ENCODE measurements at places on chromosomes 1 and 21.

- no peak for DNase-seq
Measured at GRCh38 chr1:192887426-192887825, 78.6 kb downstream of the RGS2 start.

GRCh38 chr1:81689531-81689941 lies 111.2 kb upstream of the ADGRL2 start:
- no peak for DNase-seq

DNA sequence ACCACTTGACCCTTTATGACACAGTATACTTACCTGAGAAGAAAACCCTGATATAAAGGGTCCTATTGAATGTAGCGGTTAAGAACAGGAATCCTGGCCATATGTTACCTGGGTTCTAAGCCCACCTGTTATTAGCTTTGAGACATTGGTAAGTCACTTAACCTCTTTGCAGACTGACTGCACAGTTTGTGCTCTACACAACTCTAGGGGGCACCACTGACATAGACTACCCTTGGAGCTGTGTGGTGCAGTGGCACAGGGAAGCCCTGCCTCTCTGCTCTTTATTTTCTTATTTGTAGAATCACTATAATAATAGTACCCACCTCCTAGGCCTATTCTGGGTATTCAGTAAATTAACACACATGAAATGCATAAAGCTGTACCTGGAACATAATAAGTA lies 165.6 kb downstream of the C1orf94 start:
- DNase-seq, result no peak

DNA sequence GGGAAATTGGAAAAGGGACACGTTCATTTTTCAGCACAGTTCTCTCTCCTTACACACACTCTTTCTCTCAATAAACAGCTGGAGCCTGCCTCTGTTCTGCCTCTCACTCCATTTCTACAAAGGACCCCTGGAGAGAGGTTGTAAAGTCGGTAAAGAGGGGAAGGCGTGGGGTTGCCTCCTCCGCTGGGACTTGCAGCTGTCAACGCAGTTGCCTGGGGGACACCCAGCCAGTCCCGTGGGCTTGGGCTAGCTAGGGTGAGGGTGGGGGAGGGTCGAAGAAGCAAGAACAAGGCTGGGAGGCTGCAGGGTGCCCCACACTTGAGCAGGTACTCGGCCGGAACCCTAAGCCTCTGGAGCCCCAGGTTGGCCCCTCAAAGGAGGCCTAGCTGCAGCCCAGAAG lies 27.6 kb downstream of the C1orf216 start:
- no peak for DNase-seq

GRCh38 chr1:155424091-155424490 lies 103.4 kb downstream of the RUSC1 start:
- no peak for DNase-seq

- no peak for DNase-seq
Measured at GRCh38 chr21:45546636-45547544, 4.7 kb upstream of the SLC19A1 start.

- no peak for DNase-seq
Measured at GRCh38 chr1:56380531-56380930, 198.8 kb downstream of the PLPP3 start.

All from CD4-positive, alpha-beta T cell (primary cell).